Central memory CD4-positive, alpha-beta T cell (primary cell): ENCODE measurements at places on chromosomes 4 and X.

DNA sequence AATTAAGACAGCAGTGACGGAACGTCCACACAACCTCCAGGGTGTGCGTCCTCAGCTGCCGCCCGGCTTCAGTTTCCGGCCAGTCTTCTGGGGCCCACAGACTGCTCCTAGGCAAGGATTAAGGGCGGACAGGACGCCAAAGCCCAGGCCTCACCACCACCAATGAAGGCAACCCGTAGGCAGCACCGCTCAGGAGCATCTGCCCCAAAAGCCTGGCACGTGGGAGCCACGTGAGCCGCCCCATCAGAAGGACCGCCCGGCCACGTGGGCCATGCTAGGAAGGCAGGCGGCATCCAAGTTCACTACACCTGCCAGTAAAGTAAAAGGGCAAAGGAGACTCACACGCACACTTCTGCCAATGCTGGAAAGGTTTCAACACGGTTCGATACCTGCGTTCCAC, 14.3 kb downstream of the FAM53A start:
- DNase-seq, result no peak

GRCh38 chr4:87019898-87020297, 85.1 kb downstream of the AFF1 start:
- no peak for DNase-seq

DNA sequence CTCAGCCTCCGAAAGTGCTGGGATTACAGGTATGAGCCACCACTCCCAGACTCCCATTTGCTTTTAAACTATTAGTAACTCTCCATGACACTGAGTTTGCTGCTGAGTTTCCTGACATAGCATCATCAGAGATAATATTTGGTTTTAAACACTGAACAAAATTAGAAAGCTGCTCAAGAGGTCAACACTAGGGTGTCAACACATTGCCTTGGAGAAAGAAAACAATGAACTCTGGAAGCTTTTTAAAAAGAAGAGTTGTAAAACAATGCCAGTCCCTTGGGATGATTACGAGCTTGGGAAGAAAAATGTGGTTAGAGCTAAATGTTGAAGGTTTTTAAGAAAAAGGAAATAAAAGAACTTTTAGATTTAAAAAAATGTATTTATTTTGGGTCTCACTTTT, 264.8 kb downstream of the CAMK2D start:
- DNase-seq, result no peak

- no peak for DNase-seq
Observed at GRCh38 chr4:147648656-147649055, 31.5 kb downstream of the TMEM184C start.

GRCh38 chr4:17884063-17884462, 73.3 kb downstream of the NCAPG start:
- DNase-seq, result no peak

GRCh38 chr4:130825284-130825683, 1729.3 kb downstream of the C4orf33 start:
- DNase-seq, result no peak

DNA sequence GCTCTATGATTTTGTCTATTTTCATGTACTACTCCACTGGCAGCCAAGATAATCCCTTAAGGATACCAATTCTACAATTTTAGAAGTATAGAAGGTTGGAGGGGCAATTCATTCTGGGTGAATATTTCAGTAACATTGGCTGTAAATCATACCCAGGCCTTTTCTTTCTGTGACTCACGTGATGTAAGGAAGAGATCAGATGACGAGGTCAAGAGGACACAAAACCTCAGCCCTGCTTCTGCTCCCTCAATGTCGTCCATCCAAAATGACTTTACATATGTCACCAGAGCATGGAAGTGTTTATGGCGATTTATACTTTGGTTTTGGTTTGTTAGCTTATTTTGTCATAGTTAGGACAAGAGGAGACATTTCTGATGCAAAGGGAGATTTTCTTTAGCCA, 70.7 kb upstream of the SLC4A4 start:
- DNase-seq, result no peak

DNA sequence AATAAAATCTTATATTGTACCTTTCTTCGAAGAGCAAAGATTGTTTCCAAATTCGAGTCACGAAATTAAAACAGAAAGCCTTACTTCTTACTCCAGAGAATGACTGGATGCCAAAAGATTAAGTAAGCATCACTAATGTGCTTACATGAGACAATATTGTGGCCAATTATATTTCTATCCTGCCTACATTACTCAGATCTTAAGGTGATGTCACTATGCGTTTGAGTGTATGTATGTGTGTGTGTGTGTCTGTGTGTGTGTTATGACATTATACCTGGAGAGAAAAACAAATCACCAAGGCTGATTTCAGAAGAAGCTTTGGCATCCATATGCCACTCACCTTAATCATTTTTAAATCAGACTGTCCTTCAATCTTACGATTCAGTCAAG, 556.3 kb downstream of the PPARGC1A start:
- no peak for DNase-seq

- no peak for DNase-seq
Observed at GRCh38 chr4:155099231-155099630, 109.2 kb upstream of the NPY2R start.

- DNase-seq, result no peak
Observed at GRCh38 chrX:39058724-39059123, 257.5 kb downstream of the MID1IP1 start.

GRCh38 chr4:98352396-98352795, 91.2 kb downstream of the RAP1GDS1 start:
- DNase-seq, result no peak

DNA sequence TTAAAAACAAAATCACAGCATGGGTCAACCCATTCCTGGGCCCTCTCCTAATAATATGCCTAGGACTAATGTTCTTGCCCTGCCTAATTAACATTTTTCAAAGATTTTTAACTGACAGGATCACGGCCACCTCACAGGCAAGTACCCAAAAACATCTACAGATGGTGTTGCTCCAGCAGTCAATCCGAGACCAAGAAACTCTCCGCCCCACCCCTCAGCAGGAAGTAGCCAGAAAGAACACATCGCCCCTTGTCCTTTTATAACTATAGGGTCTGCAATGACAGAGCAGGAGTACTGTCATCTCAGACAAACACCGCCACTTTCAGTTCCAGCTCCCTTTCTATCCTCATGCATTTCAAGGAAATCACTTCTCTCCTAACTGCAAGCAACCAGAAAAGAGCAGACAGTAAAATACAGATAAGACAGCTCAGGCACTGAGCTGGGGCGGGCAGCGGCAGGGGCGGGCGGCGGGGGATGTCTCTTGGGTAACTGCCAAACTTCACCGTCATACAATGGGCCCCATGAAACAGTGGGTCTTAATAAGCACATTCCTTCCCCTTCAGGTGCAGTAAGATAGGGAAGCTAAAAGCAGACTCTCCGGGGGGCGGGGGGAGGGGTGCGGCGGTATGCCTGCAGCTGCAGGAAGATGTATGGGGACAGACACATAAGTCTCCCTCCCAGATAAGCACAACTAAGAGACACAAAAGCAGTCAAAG, 67.4 kb downstream of the ZNF182 start:
- no peak for DNase-seq

DNA sequence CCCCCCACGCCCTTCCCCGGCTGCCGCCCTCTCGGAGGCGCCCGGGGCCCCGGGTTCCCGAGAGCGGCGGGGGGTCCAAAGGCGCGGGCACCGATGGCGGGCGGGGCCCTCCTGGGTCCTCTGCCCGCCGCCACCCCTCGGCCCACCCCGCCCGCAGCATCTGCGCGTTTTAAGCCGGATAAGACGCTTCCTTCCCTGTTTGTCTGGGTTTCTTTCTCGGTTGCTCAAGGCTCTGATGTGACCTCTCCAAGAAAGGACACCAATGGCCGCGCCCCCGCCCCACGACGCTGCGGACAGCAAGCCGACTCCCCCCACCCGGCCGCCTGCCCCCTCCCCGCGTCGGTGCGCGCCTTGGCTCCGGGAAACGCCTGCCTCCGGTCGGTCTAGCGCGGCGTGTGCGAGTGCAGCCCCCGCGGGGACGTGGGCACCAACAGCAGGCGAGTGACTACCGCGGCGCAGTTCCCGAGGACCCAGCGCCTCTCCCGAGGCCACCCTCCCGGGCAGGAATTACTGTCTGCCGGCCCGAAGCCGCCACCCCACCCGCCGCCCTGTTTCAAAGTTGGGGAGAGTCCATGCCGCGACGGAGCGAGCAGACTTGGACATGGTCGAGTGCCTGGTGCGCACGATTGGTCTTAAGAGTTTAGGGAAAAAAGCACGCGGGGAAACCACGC, 21.1 kb upstream of the HMX1 start:
- no peak for DNase-seq

DNA sequence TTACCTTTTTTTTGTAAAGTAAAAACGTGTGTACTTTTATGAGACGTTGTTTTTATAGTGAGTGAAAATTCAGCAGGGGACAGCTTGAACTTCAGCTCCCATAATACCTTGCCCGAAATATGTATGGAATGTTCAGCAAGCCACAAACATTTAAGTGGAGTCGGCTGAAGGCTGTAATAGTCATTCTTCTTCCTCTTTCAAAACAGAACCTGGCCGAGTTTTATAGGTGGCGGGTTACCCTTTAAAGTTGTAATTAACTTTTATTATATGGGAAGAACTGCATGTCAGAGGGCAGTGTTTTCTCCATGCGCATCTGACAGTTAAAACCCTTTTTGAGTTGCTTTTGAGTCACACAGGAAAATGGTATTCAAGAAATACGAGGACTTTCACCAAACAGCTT, 50.7 kb downstream of the CLDN34 start:
- DNase-seq, result no peak

DNA sequence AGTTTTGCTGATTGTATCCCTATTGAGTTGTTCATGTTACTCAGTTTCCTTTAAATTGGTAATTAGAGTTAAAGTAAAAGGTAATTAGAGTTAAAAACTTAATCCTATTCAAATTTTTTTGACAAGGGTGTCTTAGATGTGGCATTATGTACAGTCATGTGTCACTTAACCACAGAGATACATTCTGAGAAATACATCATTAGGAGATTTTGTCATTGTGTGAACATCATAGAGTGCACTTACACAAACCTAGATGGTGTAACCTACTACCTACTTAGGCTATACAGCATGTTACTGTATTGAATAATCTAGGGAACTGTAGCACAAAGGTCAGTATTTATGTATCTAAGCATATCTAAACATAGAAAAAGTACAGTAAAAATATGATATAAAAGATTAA, 39.2 kb downstream of the BEX3 start:
- no peak for DNase-seq
